ENCODE measurements at places on chromosomes 2 and 18.

- DNase-seq, result no peak
Observed at GRCh38 chr2:235556086-235556485, 62.2 kb downstream of the AGAP1 start.

GRCh38 chr2:128452536-128453530 lies 134.2 kb upstream of the HS6ST1 start:
- DNase-seq, result no peak

DNA sequence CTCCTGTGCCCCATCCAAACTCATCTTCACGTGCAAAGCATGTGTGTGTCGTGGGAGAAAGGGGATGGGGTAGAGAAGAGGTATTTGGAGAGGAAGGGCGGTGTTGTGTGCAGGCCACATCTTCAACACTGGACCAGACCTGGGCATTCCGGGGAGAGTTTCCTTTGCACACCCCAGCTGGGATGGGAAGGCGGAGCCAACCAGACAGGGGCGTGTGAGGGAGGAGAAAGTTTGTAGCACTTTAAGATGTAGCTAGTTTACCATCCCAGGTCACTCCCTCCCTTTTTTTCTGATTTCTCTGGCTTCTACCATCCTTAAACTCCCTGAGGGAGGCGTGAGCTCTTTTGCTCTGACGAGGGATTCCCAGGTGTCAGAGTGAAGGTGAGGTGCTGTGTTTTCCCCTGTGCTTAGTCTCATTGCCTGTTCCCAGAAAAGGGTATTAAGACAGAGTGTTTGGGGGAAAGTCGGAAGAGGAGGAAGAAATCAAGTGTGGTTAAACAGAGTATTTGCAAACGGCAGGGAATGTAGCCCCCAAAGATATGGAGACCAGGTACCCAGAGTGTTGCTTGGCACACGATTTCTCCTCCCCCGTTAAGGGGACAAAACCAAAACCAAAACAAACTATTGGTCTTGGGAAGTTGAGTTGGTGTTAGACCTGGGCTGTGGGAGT lies 1.6 kb downstream of the SETBP1 start:
- DNase-seq, result no peak

DNA sequence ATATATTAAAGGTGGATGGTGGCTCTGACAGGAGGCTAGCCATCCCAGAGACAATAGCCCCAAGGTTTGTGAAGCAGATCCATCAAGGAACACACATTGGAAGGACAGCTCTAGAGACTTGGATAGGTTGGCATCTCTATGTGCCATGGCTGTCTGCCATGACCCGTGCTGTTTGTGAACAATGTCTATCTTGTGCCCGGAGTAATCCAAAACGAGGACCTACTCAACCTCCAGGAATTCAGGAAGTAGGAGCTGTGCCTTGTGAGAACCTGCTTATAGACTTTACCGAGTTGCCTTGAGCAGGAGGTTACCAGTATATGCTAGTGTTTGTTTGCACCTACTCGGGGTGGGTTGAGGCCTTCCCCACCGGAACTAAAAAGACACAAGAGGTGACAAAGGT lies 43.1 kb upstream of the SELENOI start:
- no peak for DNase-seq

- no peak for DNase-seq
Observed at GRCh38 chr2:208033701-208034502, 8.6 kb upstream of the PLEKHM3 start.

DNA sequence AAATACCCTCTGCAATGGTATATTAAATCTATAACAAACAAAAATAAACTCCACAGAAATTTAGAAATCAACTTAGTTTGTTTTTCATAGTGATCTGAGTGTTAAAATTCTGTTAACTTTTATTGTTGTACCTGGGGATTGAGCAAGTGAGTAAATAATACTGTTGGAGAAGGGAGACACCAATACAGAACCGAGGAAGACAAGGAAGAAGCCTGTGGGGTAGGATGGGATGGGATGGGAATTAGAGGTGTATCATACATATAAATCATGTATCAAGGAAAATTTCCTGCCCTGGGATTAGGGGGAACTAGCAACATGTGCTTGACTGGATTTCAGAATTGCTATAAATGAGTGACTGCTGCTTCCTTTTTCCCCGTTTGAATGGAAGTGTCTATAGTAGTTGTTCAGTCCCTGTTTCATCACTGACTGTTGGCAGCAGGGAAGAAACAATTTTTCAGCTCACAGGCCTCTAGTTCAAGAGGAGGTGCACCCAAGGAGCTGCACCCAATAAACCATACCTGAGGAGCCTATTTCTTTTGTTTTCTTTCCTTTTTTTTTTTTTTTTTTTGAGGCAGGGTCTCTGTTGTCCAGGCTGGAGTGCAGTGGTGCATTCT lies 53.1 kb downstream of the SP110 start:
- DNase-seq, result no peak
